ENCODE measurements at places on chromosomes 2 and 18.

- no peak for DNase-seq
Measured at GRCh38 chr2:1305342-1306013, 107.8 kb upstream of the TPO start.

DNA sequence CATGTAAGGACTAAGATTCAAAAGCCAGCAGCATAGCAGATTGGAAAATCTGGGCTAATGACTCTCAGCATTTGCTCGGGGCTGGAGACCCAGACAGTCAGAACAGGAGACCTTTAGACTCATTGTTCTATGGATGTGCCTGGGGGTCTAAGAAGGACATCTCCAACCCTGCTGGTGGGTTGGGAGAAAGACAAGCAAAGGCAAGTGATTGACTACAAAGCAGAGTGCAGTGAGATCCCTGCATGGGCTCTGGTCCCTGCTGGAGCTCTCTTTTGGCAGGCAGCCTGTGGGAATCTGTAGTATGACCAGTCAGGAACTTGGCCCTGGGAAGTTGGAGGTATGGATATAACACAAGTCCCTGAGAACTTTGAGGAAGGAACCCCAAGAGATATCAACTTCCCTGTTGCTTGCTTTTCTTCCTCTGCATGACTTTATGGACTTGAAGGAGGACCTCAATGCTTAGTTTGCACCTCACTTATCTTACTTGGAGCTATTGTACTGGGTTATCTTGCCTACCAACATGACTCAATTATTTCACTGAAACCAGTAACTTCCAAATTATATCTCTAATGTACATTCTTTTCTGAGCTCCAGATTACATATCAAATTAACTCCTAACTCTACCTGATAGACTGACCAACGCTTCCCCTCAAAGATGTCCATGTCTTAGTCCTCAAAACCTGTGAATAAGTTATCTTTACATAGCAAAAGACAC is 236.0 kb downstream of the CYRIA start:
- no peak for DNase-seq

- no peak for DNase-seq
Measured at GRCh38 chr18:44625386-44625785, 55.3 kb upstream of the SETBP1 start.

GRCh38 chr18:74513883-74514205 is 17.7 kb downstream of the CNDP2 start:
- DNase-seq, result no peak

GRCh38 chr18:37393221-37393827 is 172.3 kb downstream of the CELF4 start:
- no peak for DNase-seq

GRCh38 chr2:66679442-66679841 is 244.5 kb downstream of the MEIS1 start:
- no peak for DNase-seq

GRCh38 chr2:216283038-216283900 is 89.0 kb downstream of the MARCHF4 start:
- no peak for DNase-seq

- DNase-seq, result no peak
Measured at GRCh38 chr2:88307817-88308216, 137.7 kb downstream of the THNSL2 start.

GRCh38 chr2:170284205-170284604 is 106.3 kb downstream of the MYO3B start:
- no peak for DNase-seq

DNA sequence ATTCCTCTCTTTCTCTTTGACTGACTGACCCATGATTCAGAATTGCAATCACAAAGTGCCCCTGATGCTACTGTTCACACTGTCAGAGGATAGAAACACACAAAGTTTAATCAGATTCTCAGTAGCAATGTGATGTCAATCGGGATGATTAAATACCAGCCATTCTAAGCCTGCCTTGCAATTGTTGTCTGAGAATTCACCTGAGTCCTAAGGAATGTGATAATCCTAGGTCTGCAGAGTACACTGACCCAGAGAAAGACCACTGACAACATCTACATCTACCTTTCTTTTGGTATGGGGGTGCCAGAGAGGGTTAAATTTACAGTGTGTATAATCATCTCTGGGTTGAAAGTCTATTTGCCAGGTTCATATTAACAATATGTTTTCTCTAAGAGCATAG is 883.3 kb downstream of the NRXN1 start:
- DNase-seq, result no peak

- DNase-seq, result no peak
Measured at GRCh38 chr2:94995553-94996304, 29.8 kb upstream of the MAL start.

GRCh38 chr2:19048593-19049266 is 309.7 kb downstream of the OSR1 start:
- DNase-seq, result no peak

DNA sequence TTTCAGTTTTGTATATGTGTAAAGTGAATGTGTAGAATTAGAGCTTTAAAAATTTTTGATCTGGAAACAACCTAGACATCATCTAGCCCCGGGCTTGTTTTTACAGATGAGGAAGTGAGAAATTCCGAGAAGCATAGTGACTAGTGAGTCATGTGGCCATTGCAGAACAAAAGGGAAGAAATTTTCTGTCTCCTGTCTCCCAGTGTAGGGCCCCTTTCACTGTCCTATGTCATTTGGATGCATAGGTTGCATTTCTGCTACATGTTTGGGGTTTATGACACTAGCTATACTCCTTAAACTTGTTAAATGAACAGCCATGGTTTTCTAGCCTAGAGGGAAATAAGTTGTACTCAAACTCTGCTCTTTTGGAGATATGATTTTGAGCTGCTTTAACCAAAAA is 84.6 kb downstream of the PLCL1 start:
- no peak for DNase-seq

DNA sequence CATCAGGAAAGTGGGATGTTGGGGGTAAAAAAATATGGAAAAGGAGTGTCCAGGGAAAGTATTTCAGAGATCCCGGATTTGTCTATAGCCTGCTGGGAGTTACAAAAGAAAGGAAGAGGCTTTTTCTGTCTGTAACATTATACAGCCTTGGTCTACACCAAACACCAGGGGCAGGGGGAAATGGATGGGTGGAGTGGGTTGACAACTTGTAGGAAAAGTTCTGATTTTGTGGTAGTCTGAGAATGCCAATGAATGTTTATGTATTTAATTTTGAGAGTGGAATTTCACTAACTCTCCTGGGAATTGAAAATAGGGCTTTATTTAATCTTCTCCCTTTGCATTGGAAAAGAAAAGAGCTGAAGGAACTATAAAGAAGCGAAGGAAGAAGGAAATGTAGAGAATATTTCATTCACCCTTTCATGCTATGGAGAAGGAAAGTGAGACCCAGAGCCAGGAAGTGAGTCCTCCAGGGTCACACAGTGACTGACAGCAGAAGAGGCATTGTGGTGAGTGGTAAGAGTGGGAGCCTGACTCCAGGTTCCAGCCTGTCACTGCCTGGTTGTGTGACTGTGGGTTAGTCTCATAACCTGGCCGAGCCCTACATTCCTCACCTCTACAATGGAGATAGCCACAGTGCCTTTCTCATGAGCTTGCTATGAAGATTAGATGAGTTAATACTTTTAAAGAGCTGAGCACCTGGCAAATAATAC is 346.3 kb upstream of the TNP1 start:
- no peak for DNase-seq

GRCh38 chr18:57026316-57026715 is 120.6 kb upstream of the BOD1L2 start:
- no peak for DNase-seq

GRCh38 chr2:1590596-1591460 is 153.5 kb downstream of the PXDN start:
- DNase-seq, result no peak

- no peak for DNase-seq
Measured at GRCh38 chr2:128781166-128781565, 462.5 kb upstream of the HS6ST1 start.

DNA sequence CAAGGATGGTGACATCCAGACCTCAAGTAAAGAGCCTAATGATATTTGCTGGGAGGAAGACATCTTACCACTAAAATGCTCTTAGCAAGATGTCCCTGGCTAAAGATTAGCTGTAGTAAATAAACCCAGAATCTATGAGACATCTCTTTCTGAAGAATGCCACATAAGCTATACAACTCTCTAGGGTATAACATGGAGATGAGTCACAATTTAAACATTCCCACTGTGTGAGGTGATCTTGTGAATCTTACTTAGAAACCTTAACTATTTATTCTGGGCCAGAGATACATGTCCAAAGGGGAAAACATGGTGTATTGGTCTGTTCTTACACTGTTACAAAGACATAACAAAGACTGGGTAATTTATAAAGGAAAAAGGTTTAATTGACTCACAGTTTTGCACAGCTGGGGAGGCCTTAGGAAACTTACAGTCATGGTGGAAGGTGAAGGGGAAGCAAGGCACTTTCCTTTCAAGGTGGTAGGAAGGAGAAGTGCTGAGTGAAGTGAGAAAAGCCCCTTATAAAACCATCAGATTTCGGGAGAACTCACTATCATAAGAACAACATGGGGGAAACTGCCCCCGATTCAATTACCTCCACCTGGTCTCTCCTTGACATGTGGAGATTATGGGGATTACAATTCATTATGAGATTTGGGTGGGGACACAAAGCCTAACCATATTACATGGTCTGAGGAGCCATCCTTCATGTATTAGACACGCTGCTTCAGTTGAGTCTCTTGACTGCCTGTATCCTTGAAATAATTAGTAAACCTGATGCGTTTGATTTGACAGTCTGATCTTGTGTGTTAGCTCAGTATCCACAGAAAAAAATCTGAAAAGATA is 17.1 kb downstream of the KRCC1 start:
- DNase-seq, result no peak

- DNase-seq, result no peak
Measured at GRCh38 chr2:223041527-223042109, 10.4 kb upstream of the KCNE4 start.

DNA sequence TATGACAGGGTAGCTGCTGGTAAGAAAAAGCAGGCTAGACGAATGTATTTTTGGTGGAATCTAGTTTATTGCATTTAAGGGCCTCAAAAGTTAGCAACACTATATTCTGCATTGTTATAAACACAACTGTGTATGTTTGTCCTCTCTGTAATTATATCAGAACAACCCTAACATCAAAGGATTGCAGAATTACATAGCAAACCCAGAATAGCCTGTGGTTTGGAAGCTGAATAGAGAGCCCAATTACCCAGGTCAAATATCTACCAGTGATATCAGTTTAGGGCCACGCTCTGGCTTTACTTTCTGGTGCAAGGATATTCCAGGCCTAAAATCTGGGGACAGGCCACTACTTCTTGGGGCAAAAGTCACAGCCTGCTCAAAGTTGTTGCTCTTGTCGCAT is 25.1 kb upstream of the MRO start:
- DNase-seq, result no peak

- DNase-seq, result no peak
Measured at GRCh38 chr2:20236496-20236895, 11.6 kb upstream of the SDC1 start.

DNA sequence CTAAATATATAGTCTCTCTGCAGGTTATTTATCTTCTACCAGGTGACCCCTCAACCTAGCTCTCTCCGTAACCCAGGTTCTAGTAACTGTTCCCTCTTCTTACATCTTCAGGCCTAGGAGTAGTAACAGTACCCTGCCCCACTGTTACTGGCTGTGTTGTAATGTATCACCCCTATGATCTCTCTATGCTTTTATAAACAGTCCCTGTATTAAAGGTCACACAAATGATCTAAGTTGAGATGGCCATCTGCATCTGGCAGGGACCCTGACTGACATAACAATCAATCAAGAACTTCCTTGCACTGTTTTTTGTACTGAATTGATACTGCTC is 219.7 kb upstream of the STK17B start:
- no peak for DNase-seq

DNA sequence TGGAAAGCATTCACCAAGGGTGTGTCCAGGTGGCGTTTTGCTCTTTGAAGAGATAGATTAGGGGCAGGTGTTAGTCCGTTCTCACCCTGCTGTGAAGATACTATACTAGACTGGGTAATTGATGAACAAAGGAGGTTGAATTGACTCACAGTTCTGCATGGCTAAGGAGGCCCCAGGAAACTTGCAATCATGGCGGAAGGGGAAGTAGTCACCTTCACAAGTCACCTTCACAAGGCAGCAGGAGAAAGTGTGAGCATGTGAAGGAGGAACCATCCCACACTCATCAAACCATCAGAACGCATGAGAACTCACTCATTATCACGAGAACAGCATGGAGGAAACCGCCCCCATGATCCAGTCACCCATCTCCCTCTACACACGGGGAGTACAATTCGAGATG is 135.7 kb upstream of the NFATC1 start:
- DNase-seq, result no peak

DNA sequence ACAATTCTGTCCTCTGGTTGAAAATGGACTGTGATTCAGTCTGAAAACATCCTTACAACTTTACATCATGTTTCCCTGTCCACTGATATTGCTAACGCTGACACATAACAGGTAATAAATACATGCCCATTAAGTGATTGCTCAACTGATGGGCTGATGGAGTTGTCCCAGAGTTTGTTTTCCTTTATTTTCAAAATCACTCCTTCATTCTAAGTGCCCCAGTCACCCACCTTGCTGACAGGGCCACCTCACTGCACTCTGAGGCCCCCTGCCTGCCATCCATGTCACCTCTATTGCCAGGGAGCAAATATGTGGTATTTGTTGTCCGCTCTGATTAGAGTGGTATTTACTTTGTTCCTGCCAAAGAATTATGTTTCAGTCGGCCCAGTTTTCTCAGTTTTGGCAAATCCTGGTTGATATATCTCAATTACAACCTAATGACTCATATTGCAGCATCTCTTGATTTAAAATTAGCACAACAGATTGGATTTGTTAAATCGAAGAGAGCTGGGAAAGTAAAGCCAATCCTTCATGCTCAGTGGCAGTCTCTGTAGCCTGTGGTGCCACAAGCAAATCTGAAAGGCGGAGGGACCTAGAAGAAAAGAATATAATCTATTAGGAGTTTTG is 105.1 kb downstream of the RDH14 start:
- DNase-seq, result no peak

GRCh38 chr18:59264121-59264571 is 9.1 kb downstream of the RAX start:
- DNase-seq, result no peak

GRCh38 chr2:12716032-12716281 is 779 bp upstream of the TRIB2 start:
- DNase-seq, result peak; percentile 72

GRCh38 chr18:62209046-62209445 is 22.0 kb downstream of the RELCH start:
- no peak for DNase-seq

DNA sequence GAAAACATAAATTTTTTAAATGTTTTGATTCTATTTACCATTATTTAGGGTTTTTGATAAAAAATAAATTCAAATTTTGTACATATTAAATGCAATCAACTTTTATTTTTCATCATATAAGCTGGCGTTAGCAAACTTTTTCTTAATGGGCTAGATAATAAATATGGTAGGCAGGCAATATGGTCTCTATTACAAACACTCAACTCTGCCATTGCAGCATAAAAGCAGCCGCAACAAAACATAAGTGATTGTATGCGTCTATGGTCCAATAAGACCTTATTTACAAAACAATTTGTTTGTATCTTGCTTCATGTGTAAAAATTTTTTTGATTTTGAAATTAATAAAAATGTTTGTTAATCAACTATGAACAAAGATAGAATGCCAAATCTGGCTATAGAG is 116.8 kb upstream of the GLI2 start:
- no peak for DNase-seq

- DNase-seq, result no peak
Measured at GRCh38 chr2:136248242-136248641, 130.3 kb upstream of the CXCR4 start.

All from activated CD4-positive, alpha-beta T cell treated with anti-CD3 and anti-CD28 coated beads for 1 hour (primary cell).